Omental fat pad (tissue), 4 donors: ENCODE measurements at places on chromosomes 13 and 19.

- DNase-seq: no peak
These were observed 2.9 kb upstream of the CHAMP1 start for GRCh38 chr13:114311387-114311786.

- DNase-seq: no peak
These were observed 17.4 kb upstream of the MLLT1 start for GRCh38 chr19:6297202-6297601.

DNA sequence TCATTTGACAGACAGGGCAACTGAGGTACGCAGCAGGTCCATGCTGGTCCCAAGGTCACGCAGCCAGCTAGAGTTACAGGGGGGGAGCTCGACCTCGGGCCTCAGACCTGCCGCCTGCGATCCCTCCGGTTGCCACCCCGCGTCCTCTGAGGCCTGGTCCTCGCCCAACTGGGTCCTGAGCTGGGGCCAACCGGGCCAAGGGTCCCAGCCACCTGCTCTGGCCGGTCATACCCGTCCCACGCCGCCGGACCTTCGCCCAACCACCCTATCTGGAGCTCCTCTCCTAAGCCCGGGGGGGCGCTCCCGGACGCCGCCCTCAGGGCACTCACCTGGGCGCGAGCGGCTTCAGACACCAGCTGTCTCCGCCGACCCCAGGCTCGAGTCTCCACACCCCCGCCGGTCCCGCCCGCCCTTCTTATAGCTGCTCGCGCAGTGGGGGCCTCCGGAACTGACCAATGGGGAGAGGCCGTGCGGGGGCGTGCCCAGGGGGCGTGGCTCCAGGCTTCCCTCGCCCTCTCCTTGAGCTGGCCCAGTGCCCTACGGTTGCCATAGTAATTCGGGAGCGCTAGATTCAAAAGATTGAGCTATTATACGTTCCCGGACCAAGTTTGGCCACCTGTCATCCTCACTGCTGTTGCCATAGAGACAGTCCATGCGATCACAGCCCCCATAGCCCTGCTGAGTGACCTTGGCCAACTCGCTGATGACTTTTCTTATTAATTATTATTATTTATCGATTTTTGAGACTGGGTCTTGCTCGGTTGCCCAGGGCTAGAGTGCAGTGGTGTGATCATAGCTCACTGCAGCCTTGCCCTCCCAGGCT, at the start of gene PLIN5:
TSS of gene PLIN5 (minus strand) at position 389 of the 823 bp plus-strand sequence. CDS start 1,150 bp downstream, outside the sequence.
- peak; percentile 70 for DNase-seq

GRCh38 chr13:112747256-112747655, 57.4 kb downstream of the ATP11A start:
- no peak for DNase-seq

GRCh38 chr13:52879950-52880741, 31.7 kb upstream of the PCDH8 start:
- no peak for DNase-seq

GRCh38 chr13:23848646-23849141, 40.5 kb downstream of the MIPEP start:
- no peak for DNase-seq

GRCh38 chr19:46717034-46717715, at the start of gene PRKD2:
TSS of gene PRKD2 (minus strand) at chr19:46717114. CDS start at chr19:46716370, 744 bp downstream.
- DNase-seq: peak; percentile 75

DNA sequence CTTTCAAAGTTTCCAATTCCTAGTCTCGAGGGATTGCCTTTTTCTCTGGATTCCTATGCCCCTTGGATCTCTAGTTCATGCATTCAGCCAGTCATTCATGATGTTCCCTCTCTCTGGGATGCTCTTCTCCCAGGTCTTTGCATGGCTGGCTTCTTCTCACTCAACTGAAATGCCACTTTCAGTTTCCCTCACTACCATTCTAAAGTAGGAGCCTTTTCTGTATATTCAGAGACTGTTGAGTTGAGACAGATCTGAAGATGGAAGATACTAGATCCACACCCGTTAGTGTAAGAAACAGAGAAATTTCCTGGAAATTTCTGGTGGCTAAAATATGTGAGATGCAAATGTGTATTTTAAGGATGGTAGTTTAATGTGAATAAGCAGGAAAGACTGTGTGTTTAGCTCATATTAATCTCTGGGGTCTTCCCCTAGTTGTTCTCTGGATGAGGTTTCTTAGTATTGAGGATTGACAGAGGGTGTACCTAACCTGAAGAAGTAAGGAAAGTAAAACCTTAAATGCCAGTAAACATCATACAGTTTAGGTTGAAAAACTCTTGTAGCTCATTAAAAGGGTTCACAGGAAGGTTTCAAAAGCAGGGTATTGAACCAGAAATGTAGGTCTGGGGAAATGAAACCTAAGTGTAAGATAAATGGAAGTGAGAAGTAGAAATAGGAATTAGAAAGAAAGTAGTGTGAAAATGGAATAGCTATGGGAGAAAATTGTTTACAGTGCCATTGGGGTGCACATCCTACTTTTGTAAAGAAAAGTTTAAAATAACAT, 331.3 kb downstream of the NDFIP2 start:
- DNase-seq: no peak

DNA sequence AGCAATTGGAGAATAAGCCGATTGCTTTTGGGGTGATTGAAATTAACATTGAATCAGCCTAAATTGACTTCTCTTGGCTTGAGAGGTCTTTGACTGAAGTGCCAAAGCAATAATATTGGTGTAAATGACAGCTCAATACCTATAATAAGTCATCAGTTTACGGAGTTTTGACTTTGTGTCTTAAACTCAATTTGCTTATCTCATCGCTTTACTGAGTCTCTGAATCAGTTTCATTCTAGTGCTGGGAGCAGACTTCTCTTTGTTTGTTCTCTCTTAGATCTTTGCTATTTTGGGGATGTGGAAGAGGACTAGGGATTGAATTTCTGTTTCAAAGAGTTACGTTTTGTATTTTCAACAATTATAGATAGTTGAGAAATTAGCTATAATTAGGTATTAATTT, 7.1 kb downstream of the RFC3 start:
- DNase-seq: no peak

GRCh38 chr13:110771194-110771593, 57.7 kb downstream of the ING1 start:
- DNase-seq: no peak
